ENCODE measurements at places on chromosomes 2 and 18.

DNA sequence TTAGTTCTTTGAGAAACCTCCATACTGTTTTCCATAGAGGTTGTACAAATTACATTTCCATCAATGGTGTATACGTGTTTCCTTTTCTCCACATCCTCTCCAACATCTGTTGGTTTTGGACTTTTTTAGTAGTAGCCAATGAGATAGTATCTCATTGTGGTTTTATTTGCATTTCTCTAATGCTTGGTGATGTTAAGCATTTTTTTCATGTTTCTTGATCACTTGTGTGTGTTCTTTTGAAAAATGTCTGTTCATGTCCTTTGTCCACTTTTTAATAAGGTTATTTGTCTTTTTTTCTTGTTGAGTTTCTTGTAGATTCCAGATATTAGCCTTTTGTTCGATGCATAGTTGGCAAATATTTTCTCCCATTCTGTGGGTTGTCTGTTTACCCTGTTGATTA lies 392.3 kb upstream of the ZEB2 start:
- DNase-seq, result no peak

DNA sequence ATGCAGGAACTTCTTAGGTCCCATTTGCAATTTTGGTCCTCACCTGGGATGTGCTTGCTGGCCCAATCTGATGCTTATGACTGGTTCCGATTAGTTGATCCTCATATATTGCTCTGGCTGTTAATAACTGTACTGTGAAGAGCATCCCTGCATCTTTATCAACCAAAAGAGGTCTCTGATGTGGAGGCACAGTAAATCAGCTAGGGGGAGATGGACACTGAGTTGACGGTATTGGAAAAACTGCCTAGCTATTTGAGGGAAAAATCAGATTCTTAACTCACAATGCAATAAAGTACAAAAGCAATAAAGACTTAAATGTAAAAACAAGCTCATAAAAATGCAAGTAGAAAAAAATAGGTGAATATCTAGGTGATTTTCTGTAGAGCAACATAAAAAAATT lies 188.0 kb upstream of the TCF4 start:
- DNase-seq, result no peak

DNA sequence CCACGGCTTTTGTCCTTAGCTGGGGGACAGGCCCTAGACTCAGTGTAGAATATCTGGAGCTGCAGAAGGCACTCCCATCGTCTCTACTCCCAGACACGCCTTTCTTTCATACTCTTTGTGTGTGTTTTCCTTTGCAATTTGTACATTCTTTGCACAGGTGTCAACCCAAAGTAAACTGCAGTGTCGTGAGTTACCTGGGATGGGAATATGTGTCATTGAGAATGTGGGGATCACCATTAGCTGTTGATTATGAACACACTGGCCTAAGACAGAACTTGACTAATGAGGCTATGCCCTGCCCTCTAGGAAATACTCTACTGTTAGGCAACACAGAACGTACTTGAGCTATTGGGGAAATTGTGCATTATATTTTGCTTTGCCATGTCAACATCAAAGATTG lies 233.3 kb downstream of the SETBP1 start:
- DNase-seq, result no peak

GRCh38 chr2:110871637-110872036 lies 139.3 kb downstream of the ACOXL start:
- no peak for DNase-seq

DNA sequence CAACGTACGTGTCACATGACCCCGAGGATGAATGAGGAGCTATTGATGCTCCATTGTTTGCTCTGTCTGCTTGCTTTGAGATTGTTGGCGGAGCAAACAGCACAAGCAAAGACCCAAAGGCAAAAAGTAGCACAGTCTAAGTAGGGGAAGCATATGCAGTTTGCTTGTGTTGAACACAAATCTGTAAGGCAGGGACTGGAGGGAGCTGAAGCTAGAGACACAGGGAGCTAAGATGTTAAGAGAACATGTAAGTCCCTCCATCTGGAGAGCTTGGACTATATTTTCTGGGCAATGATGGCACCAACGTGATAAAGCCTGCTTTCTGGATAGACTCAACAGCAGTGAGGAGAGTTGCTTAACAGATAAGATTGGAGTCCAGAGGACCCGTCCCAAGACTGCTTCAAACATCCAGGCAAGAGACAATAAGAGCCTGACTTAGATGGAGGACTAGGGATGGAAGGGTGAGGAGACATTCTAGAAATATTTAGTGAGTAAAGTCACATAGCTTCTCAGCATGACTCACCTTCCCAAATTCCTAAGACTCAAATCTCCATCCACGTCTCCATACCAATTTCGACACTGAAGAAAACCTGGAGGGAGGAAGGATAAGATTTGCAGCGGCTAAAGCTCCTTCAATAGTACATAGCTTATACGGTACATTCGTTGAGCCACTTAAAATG lies 88.1 kb upstream of the KLF7 start:
- peak; percentile 84 for DNase-seq

DNA sequence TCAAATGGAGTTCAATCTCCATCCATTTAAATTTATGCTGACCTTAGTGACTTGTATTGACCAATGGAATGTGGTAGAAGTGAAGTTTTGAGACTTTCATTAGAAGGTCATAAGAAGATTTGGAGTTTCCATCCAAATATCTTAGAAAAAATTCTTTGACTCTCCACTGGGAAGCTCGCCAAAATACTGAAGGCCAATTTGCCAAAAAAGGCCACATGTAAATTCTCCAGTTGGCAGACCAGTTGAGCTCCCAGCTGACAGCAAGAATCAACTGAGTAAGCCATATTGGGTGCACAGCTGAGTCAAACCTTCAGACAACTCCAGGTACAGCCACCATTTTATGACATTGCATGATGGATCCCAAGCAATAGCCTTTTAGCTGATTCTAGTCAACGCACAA lies 228.3 kb upstream of the SETBP1 start:
- peak; percentile 26 for DNase-seq

- no peak for DNase-seq
Observed at GRCh38 chr2:46096260-46096659, 200.9 kb upstream of the EPAS1 start.

DNA sequence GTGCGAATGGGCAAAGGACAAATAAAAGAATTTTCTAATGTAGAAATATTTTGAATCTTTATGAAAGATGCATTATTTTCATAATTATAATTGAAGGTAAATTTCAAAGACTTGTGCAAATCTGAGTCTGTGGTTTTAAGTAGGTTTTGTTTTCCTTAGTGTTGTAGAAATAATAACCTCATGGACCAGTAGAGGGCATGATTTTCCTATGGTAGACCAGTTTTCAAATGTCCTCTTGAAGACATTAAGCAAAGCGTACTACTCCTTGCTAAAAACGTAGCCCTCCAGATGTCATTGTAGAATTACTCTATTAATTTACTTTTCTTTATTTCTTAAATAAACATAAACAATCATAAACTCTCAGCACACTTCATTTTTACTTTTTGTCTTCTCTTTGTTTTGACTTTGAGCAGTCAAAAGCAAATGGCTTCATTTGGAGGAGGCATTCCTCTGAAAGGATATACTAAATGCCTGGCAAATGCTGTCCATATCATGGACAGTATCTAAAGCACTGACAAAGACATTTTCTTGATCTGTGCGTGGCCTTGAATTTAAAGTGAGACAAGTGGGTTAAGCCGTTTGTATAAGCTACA lies 85.8 kb upstream of the FAM237A start:
- peak; percentile 81 for DNase-seq

GRCh38 chr2:201353116-201353515 lies 4.0 kb downstream of the FLACC1 start:
- DNase-seq, result no peak

DNA sequence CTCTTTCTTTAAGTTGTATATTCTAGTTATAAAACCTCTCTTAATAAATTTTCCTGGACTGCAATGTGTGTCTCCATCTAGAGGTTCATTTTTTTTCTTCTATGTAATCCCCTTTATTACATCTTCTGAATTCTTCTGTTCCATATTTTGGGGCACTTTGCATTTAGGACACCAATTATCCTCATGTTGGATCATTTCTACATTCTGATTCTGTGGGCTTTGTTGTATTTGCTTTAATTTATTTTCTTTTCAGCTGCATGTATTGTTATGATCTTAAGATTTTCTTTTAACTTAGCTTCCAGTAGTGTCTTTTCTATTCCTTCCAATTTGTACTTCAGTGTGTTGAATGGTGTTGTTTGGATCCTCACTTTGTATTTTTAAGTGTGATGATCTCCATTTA lies 5.2 kb upstream of the SKA1 start:
- DNase-seq, result no peak

DNA sequence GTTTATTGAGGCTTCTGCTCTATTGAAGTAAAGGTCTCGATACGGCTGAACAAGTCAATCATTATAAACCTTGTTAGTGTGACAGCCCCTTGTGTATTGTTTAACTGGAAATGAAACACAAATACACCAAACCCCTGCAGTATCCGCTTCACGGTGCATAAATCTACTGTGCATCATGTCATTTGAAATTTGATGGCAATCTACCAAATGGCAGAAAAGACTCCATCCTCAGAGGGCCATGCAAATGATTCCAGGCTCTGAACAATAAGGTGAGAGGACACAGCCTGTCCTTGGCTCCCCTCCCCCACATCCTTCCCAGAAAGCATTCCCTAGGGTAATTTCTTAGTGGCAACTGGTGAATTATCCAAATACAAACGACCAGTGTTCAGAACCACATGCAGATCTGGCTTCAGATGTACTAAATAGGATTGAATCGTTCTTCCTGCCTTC lies 80.6 kb downstream of the ADCYAP1 start:
- no peak for DNase-seq

DNA sequence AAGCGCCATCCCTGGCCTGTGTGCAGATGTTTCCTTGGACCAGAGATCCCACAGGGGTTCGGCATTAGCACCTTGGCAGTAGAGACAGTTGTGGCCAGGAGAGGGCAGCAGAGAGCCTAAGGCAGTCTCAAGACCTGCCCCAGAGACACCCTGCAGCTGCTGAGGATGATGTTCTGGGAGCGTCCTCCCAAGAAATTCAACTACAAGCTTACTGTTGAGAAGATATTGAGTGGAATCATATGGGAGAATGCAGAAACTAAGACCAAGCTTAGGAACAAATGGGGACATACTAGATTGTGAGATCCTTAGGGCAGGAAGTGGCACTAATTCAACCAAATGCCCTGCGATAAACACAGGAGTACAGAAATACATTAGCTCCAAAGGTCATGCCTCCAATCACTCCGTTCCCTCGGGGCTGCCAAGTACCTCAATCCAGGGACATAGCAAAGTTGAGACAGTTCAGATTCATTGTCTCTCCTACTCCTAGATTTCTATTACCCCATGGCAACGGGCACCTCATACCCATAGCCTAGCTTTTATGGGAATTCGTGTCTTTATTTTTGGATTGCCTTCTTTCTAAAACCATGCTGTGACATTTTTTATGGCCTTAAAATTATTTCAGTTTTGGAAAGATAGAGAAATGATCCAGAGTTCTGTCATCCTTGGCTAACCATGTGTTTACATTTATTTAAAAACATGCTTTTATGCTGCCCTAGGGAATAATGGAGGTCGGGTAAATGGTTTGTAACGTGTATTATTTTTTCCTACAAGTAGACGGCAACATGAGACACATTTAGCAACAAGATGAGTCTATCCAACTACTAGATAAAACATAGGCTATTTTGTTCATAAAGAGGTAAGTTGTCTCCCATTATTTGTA lies 2.2 kb upstream of the ERMN start:
- DNase-seq, result peak; percentile 86

DNA sequence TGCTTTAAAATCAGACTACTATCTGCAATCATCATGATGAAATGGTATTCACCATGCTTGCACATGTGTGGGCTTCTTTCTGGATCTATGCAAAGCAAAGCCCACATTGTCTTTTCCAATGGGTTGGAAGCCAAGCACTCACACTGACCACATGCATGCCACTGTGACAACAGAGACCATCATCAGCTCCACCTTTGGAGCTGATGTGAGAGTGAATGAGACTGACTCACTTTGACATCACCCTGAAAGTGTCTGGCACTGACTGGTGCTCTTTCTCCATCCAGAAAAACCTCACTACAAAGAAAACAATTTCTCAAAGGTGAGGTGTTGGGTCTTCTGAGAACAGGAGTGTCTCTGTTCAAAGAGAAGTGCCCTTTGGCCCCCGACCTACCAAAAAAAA lies 4.7 kb downstream of the MYO5B start:
- DNase-seq, result peak; percentile 2

DNA sequence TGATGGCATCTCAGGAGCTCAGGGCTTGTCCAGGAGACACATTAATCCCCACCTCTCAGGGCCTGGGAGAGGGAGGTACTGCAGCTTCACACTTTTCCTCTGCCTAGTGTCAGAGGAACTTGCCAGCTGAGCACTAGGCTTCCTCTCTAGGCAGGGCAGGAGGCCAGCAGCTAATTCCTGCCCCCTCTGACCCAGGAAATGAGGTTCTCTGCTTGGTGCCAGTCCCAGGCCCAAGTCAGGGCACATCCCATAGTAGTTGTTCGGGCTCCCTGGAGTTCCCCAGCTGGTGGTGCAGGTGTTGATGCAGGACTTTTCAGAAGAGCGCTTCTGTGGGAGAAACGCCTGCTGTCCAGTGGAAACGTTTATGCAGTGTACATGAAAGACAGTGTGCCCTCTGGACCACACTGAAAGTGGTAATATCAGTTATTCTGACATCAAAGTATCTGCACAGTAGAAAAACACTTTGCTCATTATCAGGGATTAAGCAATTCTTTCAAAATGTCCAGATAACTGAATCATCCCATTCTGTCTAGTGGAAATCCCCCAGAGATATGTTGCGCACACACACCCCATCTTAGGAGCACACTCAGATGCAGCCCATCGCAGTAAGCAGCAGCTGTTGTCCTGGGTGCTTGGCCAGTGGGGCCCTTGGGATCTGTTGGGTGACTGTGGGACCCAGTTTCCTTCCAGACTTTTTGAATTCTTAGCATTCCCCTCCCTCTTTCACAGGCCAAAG lies 17.8 kb upstream of the SCLY start:
- peak; percentile 44 for DNase-seq

GRCh38 chr2:237888389-237888788 lies 29.0 kb downstream of the RAMP1 start:
- DNase-seq, result peak; percentile 89

DNA sequence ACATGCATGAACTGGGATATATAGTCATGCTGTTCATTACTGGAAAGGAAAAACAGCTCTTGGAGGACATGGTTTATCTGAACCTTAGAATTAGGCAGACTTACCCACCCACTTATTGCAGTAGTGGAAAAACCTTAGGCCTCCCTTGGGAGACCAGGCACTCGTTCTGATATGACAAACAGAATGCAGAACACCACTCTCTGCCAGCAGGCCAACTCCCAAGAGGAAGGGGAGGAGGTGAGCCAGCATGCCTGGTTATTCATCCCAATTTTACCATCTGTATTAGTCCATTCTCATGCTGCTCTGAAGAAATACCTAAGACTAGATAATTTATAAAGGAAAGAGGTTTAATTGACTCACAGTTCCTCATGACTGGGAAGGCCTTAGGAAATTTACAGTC lies 17.5 kb downstream of the C18orf63 start:
- DNase-seq, result no peak
